ENCODE measurements at places on chromosomes 4 and X. TPM values are rescaled to one million over a fixed set of nuclear protein-coding genes. Genes with fewer than 3 reads are reported as not detected.

DNA sequence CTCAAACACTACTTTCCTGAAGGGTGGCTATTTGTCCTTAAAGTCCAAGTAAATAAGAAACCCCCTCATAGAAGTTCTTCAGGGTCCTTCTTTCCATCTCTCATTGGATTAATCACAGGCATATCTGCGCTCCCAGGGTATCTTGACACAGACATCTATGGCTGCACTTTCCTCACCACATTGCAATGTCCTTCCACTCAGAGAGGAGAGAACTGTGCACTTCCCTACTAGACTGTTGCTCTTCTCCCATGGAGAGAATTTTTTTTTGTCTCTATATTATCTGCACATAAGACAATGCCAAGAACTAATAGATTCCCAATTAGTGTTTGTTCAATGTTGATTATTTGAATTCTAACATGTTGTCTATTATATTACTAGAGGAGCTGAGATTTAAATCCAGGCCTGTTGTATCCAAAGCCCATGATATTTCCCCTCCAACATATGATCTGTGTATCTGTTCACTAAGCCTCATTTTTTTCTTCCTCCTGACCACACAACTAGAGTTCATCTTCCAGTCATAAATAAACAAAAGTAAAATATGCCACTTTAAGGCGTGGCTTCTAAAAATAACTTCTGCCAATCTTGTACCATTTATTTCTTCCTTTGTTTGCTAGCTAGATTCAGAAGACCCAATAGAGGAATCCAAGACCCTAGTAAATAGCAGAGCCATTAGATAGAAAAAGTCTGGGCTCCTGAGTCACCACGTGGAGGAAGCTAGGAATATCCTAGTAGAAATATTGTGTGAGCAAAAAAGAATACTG lies 61.5 kb upstream of the FAM241A start:
- no peaks in the 10 kb centered on the region for H3K4me1 ChIP-seq
- no peaks in the 10 kb centered on the region for H3K36me3 ChIP-seq
- no peak for DNase-seq
- H3K27me3 ChIP-seq: no peaks in the 10 kb centered on the region
- H3K27ac ChIP-seq: no peak overlapping the region

GRCh38 chr4:133154725-133155124 lies 5.6 kb downstream of the PCDH10 start:
- H3K4me3 ChIP-seq: no peak overlapping the region
- H3K27me3 ChIP-seq: no peaks in the 10 kb centered on the region
- no peaks in the 10 kb centered on the region for H3K4me1 ChIP-seq

- peaks cover 5% of the 10 kb centered on the region for H3K4me1 ChIP-seq
- H3K36me3 ChIP-seq: no peaks in the 10 kb centered on the region
- no peak overlapping the region for H3K27ac ChIP-seq
- no peaks in the 10 kb centered on the region for H3K27me3 ChIP-seq
- H3K4me3 ChIP-seq: no peak overlapping the region
These were observed 2.9 kb upstream of the ATOH1 start for GRCh38 chr4:93825551-93826216.

DNA sequence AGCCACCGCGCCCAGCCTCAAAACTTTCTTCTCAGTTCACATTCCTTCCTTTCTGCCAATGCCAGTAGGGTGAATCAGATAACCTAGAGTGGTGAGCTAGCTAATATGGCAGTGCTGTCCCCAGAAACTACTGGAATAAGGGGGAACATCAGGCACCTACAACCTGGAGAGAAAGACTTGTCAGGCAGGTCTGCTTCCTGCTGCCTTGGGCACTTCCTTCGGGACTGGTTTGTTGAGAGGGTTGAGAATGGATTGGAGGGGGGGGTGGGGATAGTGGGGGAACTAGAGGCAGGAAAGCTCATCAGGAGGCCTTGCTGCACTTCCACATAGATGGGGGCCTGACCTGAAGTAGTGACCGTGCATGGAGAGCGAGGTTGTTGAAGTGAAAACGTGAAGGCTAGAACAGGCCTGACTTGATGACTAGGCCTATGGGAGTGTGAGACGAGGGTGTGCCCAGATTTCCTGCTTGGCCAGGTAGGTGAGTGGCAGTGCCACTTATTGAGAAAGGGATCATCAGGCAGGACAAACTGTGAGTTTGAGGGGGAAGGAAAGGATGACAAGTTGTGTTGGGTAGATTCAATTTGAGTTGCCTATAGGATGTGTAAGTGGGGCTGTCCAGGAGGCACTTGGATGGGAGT lies 33.4 kb downstream of the SLC25A5 start:
- H3K36me3 ChIP-seq: no peaks in the 10 kb centered on the region
- no peaks in the 10 kb centered on the region for H3K4me1 ChIP-seq
- no peak for DNase-seq
- no peaks in the 10 kb centered on the region for H3K27me3 ChIP-seq
- H3K27ac ChIP-seq: no peak overlapping the region

GRCh38 chr4:78599931-78600375 lies 48.4 kb downstream of the ANXA3 start:
- no peak overlapping the region for H3K4me3 ChIP-seq
- H3K4me1 ChIP-seq: no peaks in the 10 kb centered on the region
- no peak overlapping the region for H3K27ac ChIP-seq
- DNase-seq: no peak
- no peaks in the 10 kb centered on the region for H3K27me3 ChIP-seq

GRCh38 chr4:113921089-113921794 lies 58.2 kb downstream of the ARSJ start:
- H3K36me3 ChIP-seq: no peaks in the 10 kb centered on the region
- H3K27me3 ChIP-seq: no peaks in the 10 kb centered on the region
- no peak for DNase-seq
- no peak overlapping the region for H3K27ac ChIP-seq
- no peak overlapping the region for H3K4me3 ChIP-seq
- H3K4me1 ChIP-seq: no peaks in the 10 kb centered on the region

DNA sequence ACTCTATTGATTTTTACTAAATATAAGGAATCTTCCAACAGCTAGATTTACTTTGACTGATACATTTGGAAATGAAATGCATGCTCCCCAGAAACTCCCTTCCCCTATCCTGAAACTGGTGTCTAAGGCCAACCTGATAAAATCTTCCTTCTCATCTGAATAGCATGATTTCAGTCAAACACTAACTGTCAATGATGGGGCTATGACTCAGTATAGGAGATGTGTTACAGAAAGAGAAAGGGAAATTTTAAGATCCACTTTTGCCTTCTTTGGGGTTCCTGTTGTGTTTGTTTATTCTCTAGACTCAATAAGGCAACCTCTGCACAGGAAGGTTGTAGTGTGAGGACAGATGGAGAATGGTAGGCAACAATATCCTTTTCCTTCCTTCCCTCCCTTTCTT lies 160.7 kb downstream of the MOSPD2 start:
- DNase-seq: no peak
- H3K4me3 ChIP-seq: no peak overlapping the region
- no peaks in the 10 kb centered on the region for H3K36me3 ChIP-seq
- no peaks in the 10 kb centered on the region for H3K27me3 ChIP-seq

Gene RHOXF2
- total RNA-seq: not detected

Gene KCNE5
- 1.4 TPM for total RNA-seq

Gene LRIT3
- total RNA-seq: not detected

Gene CXCL10
- not detected for total RNA-seq

Data from ovary (tissue), 10 donors.